GM12892 (cell line): ENCODE measurements at places on chromosomes 11 and 22.

DNA sequence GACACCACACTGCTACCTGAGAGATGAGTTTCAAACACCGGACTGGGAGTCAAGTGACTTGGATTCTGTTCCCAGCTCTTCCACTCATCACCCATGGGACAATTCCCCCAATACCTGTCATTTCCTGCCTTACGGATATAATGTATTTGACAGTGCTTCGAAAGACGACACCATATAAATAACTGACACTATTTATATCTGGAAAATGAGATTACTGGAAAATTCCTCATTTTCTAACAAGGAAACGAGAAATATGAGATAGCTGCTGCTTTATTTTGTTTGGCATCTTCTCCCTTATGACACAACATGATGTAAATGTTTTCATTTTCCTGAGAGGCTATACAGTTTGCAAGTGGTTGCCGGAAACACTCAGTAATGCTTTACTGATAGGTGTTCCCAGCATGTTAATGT is 8.6 kb downstream of the HSCB start:
- DNase-seq = no peak

- DNase-seq = no peak
Observed at GRCh38 chr22:26585104-26585790, 4.7 kb downstream of the TPST2 start.

GRCh38 chr11:73461964-73462363 is 85.8 kb downstream of the RELT start:
- no peak for DNase-seq

DNA sequence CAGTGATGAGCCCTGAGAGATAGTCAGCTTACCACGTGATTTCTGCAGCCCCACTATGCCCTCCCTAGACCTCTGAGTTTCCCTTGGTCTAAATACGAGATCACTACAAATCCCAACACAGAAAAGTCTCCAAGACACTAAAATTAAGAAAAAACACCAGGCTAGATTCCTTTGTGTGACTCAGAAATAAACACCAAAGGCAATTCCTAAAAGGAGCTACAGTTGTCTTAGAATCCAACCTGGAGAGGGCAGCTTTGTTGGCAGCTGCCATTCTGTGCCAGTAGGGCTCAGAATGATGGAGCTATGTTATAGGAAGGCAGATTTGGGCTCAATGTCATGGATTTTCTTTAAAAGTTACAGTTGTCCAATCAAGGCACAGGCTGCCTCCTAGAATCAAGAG is 37.1 kb upstream of the HMGXB4 start:
- DNase-seq = no peak

- DNase-seq = no peak
Observed at GRCh38 chr22:42261296-42261695, 9.2 kb downstream of the TCF20 start.

DNA sequence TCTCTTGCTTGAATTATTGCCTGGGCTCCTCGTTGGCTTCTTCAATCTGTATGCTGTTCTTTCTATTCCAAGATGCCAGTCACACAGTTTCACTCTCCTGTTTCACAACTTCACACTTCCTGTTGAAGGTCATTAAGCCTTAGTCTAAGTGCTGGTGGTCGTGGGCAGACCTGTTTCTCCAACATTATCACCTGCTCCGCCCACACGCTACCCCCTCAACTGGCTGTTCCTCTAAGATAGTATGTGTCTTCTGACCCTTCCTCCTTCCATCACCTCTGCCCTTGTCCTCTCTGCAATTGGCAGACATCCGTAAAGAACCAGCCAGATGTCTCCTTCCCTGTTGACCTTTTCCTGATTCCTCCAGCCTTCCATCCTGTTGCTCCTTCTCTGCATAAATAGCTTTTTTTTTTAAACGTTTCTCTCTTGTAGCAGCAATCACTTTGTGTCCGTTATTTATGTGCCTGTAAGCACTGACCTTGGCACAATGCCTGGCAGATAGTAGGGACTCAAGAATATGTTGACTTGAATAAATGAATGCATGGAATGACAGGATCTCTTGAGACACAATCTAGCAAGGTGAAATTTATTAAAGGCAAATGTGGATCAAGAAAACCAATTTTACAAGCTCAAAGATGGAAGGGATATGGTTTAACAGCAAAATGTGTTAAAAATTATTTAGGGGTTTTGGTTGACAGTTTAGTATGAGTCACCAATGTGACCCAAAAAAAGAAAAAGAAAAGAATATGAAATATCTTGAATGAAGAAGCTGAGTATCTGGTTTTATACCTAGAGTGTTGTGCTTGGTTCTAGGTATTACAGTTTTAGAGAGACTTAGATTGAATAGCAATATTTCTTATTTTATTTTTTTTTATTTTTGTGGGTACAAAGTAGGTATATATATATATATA is 12.6 kb downstream of the DIXDC1 start:
- no peak for DNase-seq

DNA sequence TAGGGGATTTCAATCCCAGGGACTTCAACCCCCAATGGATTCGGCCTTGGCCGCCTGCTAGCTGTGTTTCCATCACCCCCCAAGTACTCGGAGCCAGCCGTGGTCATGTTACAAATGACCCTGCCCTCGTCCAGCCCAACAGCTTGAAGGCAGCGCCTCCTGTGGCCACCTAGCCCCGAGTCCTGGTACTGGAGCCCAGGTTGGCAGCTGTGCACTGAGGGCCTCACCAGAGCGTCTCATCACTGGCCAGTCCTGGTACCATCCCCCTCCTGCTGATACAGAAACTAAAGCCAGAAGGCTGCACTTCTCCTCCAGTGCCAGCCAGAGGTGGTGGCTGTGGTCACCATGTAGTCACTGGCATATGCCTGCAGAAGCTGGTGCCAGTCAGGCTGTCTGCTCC is 44.9 kb upstream of the FADD start:
- no peak for DNase-seq

GRCh38 chr11:46116007-46116711 is 5.1 kb downstream of the PHF21A start:
- DNase-seq = no peak

DNA sequence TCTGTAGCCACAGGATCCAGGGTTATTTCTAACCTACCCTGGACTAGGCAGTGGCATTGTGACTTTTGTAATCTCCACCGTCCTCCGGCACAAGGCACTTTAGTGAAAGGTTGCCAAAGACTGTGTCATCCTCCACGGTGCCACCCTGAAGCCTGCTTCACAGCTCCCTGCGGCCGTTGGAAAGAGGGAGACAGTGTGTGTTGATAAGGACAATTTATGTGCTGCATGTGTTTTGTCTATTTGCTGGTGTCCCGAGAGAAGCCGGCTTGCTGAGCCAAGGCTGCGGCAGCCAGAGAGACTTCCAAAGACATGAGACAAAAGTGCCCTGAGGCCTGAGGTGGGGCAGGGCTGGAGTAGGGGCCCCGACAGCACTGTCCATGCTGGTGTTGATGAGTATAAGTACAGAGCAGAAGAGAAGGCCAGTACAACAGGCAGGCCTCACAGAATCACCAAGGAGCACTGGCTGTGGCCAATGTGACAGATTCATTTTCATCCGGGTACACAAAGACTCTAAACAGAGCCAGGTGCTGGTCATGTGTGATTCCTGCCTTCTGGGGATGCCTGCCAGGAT is 40.9 kb downstream of the GALNT18 start:
- DNase-seq = no peak

GRCh38 chr22:49727881-49728569 is 99.6 kb downstream of the BRD1 start:
- no peak for DNase-seq

DNA sequence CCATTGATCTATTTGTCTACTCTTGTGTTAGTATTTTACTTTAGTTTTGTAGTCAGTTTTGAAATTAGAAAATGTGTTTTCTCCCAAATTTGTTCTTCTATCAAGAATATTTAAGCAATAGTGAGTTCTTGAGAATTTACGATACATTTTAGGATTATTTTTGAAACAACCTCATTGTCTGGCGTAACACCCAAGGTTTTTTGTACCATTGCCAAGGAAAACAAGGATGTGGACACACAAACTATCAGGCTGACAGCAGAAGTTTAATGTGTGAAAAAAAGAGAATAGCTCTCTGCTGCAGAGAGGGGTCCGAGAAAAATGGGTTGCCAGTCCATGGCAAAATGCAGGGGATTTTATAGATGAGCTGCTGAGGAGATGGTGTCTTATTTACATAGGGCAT is 865.1 kb upstream of the CNTN5 start:
- no peak for DNase-seq

DNA sequence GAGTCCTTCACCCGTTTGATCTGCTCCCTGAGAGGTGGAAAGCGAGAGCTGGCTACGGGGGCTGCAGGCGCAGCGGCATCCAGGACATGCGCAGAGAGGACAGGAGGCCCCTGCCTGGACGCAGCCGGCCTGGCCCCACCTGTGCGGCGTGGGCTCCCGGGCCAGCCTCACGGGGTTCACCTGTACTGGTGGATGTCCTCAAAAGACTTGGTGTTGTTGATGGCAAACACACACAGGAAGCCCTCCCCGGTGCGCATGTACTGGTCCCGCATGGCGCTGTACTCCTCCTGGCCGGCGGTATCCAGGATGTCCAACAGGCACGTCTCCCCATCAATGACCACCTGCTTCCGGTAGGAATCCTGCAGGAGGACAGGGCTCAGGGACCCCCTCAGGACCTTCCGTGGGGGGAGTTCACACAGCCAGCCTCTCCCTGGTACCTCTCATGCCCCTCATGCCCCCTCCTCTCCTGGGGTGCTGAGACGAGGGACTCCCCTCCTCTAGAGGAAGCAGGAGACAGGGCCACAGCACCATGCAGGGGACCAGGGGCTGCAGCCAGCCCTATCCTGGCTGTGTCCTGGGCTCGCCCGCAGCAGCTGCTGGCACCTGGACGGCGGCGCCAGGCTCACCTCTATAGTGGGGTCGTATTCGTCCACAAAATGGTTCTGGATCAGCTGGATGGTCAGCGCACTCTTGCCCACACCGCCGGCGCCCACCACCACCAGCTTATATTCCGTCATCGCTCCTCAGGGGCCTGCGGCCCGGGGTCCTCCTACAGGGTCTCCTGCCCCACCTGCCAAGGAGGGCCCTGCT is 1.6 kb downstream of the HRAS start:
- no peak for DNase-seq

DNA sequence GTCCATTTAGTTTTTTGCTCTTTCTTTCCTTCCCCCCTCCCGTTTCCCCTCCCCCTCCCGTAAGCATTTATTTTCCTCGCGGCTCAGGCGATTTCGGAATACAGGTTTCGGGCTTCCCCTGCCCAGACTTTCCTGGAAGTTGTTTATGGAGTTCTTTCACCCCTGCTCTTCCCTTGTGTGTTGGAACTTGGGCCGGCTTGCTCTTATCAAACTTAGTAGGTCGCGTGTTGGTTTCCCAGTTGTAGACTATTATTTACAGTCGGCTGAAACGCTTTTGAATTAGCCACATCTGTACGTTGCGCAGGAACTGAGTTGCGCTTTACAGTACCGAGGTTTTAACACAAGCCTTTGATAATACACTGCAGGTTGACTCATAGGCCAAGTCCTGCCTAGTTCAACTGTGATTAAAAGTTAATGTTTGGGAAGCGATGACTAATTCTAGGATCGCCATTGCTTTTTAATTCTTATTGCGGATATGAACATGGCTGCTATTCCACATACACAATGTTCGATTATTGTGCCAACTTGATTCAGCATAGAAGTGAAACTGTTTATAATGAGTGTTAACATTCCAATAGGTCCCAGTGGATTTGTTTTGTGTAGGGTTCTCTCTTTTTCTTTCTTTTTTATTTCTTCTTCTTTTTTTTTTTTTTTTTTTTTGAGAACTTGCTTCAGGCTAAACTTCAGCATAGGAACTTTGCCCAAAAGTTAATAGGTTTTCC is 1.7 kb downstream of the YAP1 start:
- no peak for DNase-seq

GRCh38 chr11:11010624-11011127 is 152.8 kb upstream of the ZBED5 start:
- no peak for DNase-seq

- DNase-seq = no peak
Observed at GRCh38 chr11:118071416-118072030, 5.4 kb upstream of the TMPRSS4 start.

DNA sequence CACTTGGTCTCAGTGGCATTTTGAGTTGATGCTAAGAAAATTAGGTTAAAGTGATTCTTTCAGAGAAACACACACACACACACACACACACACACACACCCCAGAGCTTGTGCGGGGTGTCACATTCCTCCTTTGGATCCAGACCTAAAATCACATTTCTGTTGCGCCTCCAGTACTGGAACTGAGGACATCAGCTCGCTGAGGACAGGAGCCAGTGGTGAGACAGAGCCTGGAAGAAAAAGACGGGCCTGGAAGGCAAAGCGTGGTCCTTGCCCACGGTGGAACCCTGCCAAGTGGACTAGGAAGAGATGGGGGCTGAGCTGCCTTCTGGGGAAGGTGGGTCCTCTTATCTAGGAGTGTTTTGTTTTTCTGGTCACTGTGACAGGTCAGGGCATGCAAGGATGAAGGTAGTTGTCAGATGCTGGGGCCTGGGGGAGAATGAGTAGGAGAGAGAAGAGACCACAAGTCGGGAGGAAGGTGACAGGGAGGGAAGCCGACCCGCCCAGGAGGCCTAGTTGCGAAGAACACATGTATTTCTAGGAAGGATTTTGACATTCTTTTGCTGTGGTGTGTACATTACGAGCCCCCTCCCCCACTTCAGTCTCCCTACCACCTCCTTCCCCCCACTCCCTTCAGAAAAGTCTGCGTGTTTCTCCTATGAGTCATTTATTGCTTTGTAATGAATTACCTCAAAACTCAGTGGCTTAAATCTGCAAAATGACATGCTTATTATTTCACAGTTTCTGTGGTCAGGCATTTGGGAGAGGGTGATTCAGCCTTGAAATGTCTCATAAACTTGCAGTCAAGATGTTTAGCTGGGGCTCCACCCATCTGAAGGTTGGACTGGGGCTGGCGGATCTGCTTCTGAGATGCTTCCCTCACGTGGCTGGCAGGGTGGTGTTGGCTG is 4.8 kb upstream of the ELFN2 start:
- DNase-seq = no peak

- DNase-seq = no peak
Observed at GRCh38 chr22:26471522-26471921, 12.1 kb downstream of the HPS4 start.

GRCh38 chr11:107196732-107197131 is 178.5 kb upstream of the GUCY1A2 start:
- no peak for DNase-seq

GRCh38 chr11:91066456-91067047 is 843.7 kb upstream of the CHORDC1 start:
- DNase-seq = no peak

GRCh38 chr11:126919147-126919823 is 81.3 kb downstream of the KIRREL3 start:
- no peak for DNase-seq

- DNase-seq = no peak
Observed at GRCh38 chr11:119798656-119799055, 69.7 kb upstream of the NECTIN1 start.

DNA sequence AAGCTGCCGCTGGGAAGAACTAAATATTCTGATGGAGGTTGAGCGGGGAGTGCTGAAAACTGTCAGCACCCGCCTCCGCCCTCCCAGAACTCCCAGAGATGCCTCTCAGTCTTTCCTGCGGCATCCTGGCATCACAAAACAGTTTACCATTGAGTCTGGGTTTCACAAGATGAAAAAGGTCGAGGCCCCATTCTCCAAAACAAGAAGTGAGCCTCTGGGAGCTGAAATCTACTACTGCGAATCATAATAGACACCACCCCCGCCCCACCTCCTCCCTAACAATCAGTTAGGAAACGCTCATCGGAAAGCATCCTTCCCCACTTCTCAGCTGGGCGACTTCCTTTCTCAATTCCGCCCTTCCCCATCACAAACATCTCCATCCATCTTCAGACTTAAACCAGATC is 1.0 kb downstream of the SUN2 start:
- no peak for DNase-seq
